ENCODE measurements at places on chromosomes 4 and X. TPM values are rescaled to one million over a fixed set of nuclear protein-coding genes. Genes with fewer than 3 reads are reported as not detected.

C4orf50 gene
- not detected for total RNA-seq

MAGED1 gene
- 56.6 TPM for total RNA-seq

TMEM271 gene
- not detected for total RNA-seq

STS gene
- total RNA-seq: 7.8 TPM

CDX4 gene
- total RNA-seq: not detected

SOWAHD gene
- not detected for total RNA-seq

MAGEB2 gene
- not detected for total RNA-seq

JAKMIP1 gene
- 0.81 TPM for total RNA-seq

NDST4 gene
- total RNA-seq: not detected

GPR50 gene
- not detected for total RNA-seq

MAMLD1 gene
- total RNA-seq: 8.3 TPM

SH2D1A gene
- 0.71 TPM for total RNA-seq

TBC1D8B gene
- total RNA-seq: 7.9 TPM

TECRL gene
- not detected for total RNA-seq

HEPH gene
- total RNA-seq: 109 TPM

CFAP47 gene
- total RNA-seq: not detected

LGI2 gene
- total RNA-seq: 3.7 TPM

MAGEA10 gene
- total RNA-seq: not detected

PRICKLE3 gene
- total RNA-seq: 46.7 TPM

ASB5 gene
- total RNA-seq: not detected

FAM184B gene
- not detected for total RNA-seq

BEX2 gene
- total RNA-seq: 5.9 TPM

MSANTD1 gene
- 1.4 TPM for total RNA-seq

UGT2A2 gene
- not detected for total RNA-seq

FAM53A gene
- total RNA-seq: 10.9 TPM

MED14 gene
- total RNA-seq: 25.7 TPM

PNMA6A gene
- 8.1 TPM for total RNA-seq

ACSL1 gene
- total RNA-seq: 90.4 TPM

CT47B1 gene
- total RNA-seq: not detected

SYTL5 gene
- total RNA-seq: not detected

HMX1 gene
- not detected for total RNA-seq

BGN gene
- total RNA-seq: 1,777 TPM

UNC5C gene
- total RNA-seq: 5.3 TPM

LINC00632 gene
- 161 TPM for total RNA-seq

PCDH19 gene
- 0.41 TPM for total RNA-seq

NWD2 gene
- total RNA-seq: not detected

MAB21L2 gene
- 13.9 TPM for total RNA-seq

AMELX gene
- not detected for total RNA-seq

MAGED4 gene
- 0.27 TPM for total RNA-seq

NDST3 gene
- total RNA-seq: not detected

SOX3 gene
- total RNA-seq: not detected

VCX gene
- total RNA-seq: not detected

HSFX3 gene
- not detected for total RNA-seq

BRS3 gene
- total RNA-seq: not detected

LNX1 gene
- 24.1 TPM for total RNA-seq

WDR17 gene
- 1.7 TPM for total RNA-seq

OTC gene
- total RNA-seq: 1.6 TPM

NR0B1 gene
- not detected for total RNA-seq

MEPE gene
- total RNA-seq: not detected

ENPEP gene
- 9.9 TPM for total RNA-seq

GAGE10 gene
- total RNA-seq: not detected

LIAS gene
- 9.2 TPM for total RNA-seq

OR13H1 gene
- total RNA-seq: not detected

NKX6-1 gene
- total RNA-seq: 1.2 TPM

FGG gene
- total RNA-seq: not detected

AFM gene
- total RNA-seq: not detected

ZNF157 gene
- total RNA-seq: not detected

PAK3 gene
- total RNA-seq: 11.6 TPM

EPGN gene
- not detected for total RNA-seq

All from thoracic aorta (tissue), 2 donors.